ENCODE measurements at places on chromosomes 2 and 18.
A peak's percentile ranks its signal among the peaks of the same experiment; 100 is the strongest.

DNA sequence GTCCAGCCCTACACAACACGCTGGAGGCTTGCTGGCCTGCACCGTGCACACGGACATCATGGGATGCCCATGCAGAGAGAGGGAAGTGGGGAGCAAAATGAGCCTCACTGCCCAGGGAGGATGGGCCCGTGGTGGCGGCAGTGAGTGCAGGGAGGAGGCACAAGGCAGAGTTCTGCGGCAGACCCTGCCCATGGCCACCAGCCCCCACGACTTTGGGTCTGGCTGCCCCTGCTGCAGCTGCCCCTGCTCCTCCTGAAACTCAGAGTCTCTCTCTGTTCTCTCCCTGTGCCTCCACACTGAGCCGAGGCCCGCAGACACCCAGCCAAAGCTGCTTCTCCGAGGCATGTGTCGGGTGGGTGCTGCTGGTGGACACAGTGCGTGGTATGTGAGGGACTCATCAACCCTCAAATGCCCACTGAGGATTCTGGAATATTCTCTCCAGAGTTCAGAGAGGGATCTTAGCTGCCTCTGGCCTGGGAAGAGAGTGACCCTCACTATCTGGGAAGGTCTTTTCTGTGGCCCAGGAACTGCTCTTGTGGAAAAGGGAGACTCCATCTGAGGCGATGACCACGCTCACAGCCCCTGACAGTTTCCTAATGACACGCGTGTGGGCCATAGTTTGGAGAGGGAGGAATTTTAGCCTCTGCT is 45.1 kb upstream of the HPCAL1 start:
- DNase-seq, result no peak

DNA sequence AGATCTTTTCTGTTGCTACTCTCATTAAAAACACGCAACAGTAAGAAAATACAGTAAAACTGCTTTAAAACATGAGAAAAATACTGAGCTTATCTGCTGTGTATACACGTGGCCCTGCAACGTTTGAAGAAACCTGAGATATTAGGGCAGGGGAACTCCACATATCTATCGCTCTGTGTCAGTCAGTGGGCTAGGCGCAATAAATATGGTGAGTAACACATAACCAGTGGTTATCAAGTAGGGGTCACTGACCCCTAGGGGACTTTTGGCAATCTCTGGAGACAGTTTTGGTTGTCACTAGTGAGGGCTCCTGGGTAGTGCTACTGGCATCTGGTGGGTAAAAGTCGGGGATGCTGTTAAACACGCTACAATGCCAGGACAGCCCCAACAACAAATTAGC is 14.9 kb downstream of the STAT1 start:
- DNase-seq, result no peak

GRCh38 chr18:8654503-8655451 is 45.5 kb downstream of the RAB12 start:
- peak; percentile 69 for DNase-seq

- DNase-seq, result no peak
Observed at GRCh38 chr2:206442474-206442832, 879 bp upstream of the ADAM23 start.

DNA sequence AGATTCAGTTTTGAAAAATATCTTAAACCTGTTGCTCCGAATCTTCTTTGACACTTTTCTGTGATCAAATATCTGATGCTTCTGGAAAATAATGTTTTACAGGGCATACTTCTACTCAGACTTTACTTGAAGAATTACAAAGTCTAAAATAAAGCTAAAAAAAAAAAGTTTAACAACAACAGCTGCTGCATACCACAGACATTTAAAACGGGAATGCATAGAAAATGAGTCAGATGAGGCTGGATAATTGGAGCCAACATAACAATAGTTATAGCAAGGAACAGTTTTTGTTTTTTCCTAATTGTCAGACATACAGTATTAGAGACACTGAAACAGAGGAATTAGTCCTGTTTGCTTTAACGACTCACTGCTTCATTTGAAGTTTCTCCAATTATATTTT is 1090.2 kb downstream of the SUCLG1 start:
- no peak for DNase-seq

- no peak for DNase-seq
Observed at GRCh38 chr2:134360745-134361487, 107.0 kb downstream of the MGAT5 start.

DNA sequence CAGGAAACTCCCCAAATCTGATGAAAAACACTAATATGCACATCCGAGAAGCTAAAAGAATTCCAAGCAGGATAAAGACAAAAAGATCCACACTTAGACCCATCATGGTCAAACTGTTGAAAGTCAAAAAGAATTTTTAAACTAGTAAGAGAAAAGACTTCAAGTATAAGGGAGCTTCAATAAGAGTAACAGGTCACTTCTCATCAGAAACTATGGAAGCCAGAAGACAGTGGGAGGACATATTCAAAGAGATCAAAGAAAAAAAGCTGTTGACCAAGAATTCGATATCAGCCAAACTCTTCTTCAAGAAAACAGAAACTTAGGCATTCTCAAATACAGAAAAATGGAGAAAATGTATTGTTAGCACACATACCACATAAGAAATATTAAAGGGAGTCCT is 50.4 kb downstream of the ZC3H8 start:
- DNase-seq, result peak; percentile 52

GRCh38 chr18:9453283-9453682 is 22.0 kb upstream of the RALBP1 start:
- DNase-seq, result no peak

- no peak for DNase-seq
Observed at GRCh38 chr2:108805782-108806181, 19.2 kb downstream of the CCDC138 start.

DNA sequence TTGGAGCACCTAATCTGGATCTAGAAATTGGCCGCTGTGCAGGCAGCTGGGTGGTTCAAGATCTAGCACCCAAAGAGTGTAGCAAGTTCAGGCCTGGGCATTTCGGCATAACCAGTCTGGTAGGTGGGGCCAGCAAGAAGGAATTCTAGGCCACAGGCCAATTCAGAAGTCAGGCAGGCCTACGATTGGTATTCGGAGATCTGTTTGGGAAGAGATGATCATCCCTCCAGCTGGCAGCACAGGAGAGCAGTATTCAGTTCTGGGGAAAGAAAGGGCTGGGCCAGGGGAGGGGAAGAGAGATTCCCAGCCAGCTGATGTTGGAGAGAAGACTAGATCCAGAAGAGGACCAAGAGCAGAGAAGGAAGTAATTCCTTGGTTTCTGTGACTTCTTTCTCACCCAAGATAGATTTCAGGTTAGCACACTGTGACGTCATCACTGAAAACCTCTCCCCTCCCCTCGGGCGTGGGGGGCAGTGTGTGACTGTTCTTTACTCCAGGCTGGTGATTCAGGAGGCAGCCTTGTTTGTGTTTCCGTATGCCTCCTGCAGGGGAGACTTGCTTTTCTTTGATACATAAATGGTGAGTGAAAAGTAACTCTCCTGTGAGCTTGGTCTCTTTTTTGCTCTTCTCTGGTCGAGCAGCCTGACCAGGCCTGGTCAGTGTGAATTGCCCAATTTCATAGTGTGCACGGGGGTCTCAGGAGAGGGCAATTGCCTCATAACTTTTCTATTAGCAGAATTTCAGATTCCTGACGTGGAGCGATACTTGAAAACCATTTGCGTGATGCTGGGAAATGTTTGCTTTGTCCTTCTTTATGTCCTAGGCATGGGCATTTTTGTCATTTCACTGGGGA is 61.1 kb downstream of the MEIS1 start:
- peak; percentile 80 for DNase-seq

DNA sequence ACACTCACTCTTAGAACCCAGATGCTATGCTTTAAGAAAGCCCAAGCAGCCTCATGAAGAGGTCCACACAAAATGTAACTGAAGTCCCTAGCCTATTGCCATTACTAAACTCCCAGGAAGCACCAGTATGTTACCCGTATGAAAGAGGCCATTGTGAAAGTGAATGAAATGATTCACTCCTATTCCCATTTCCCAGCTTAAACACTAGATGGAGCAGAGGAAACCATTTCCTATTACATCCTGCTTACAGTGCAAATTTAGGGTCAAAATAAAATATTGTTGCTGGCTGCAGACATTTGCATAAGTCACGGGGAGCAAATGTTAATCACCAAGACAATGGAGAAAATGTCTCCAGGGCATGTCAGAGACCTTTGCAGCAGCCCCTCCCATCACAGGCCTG is 989.7 kb upstream of the CRIM1 start:
- no peak for DNase-seq

DNA sequence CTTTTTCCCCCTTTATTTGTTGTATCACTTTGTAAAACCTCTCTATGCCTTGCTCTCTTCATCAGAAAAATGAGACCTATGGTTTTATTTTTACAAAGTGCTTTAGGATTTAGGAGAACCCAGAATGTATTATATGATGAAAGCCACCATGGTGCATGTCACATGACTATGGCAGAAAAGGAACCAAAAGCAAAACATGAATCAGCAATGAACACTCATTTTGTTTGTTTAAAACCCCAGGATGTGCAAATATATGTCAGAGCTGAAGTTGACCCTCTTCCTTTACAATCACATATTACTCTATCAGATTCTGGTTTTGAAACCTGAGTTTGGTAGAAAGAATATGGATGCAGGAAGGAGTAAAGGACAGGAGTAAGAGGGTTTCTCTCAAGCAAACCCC is 70.0 kb downstream of the FIGN start:
- no peak for DNase-seq

DNA sequence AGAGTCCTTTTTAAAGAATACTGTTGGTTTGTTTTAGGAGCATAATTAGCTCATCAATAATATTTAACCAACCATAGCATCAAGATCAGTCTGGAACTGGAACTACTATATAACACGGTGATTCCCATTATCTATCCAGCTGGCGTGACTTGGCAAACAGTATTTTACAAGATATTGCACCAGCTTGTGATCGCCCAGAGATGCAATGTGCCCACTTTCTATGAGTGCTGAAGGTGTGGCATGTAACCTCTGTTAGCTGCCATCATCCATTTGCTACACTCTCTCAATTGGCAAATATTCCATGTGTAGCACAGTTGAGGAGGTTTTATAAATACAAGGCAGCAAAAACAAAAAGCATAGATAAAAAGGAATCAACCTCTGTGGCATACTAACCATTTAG is 64.9 kb downstream of the FIGN start:
- no peak for DNase-seq

- no peak for DNase-seq
Observed at GRCh38 chr2:213241817-213242216, 42.4 kb upstream of the SPAG16 start.

DNA sequence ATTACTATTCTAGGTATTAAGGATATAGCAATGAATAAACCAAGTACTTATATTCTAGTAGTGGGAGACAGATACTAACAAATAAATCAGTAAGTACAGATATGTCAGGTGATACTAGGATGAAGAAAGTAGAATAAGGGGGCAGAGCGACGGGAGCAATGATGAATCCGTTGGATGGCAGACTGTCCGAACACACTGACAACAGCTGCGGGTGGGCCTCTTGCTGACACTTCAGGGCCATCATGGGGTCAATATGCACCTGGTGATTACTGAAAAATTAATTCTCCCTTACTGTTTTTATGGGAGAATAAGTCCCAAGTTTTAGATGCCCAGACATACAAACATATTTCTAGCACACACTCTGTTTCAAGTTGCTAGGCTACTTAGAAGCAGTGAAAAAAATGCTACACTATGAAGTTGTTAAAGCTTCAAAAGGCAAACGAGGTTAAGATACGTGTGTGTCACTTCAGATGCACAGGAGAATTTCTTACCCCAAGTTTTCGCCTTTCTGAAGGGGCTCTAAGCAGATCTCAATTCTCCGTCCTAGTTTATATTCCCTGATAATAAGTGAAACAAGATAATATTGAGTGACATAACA is 78.7 kb downstream of the USP40 start:
- no peak for DNase-seq

GRCh38 chr2:65639156-65639864 is 206.9 kb upstream of the SPRED2 start:
- DNase-seq, result peak; percentile 16

- DNase-seq, result peak; percentile 18
Observed at GRCh38 chr2:133682347-133682746, 114.1 kb upstream of the NCKAP5 start.

- no peak for DNase-seq
Observed at GRCh38 chr18:47585136-47585535, 333.7 kb upstream of the SKOR2 start.

- DNase-seq, result no peak
Observed at GRCh38 chr2:234741976-234742375, 209.8 kb upstream of the SH3BP4 start.

DNA sequence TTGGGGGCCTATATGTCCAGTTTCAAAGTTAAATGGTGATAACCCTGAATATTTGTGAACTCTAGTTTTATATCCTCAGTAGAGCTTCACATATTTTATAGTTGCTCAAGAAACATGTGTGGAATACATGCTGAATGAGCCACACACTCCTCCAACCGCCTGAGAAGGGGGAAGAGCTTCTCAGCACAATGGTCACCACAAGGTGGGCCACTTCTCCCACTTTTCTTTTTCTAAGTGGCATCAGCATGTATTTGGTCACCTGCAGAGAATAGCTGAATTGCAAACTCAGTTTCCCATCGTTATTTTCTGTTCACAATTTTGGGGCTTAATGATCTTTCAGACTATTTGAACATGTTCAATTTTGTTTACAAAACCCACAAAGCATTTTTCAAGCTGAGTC is 340.5 kb downstream of the PARD3B start:
- DNase-seq, result peak; percentile 58

DNA sequence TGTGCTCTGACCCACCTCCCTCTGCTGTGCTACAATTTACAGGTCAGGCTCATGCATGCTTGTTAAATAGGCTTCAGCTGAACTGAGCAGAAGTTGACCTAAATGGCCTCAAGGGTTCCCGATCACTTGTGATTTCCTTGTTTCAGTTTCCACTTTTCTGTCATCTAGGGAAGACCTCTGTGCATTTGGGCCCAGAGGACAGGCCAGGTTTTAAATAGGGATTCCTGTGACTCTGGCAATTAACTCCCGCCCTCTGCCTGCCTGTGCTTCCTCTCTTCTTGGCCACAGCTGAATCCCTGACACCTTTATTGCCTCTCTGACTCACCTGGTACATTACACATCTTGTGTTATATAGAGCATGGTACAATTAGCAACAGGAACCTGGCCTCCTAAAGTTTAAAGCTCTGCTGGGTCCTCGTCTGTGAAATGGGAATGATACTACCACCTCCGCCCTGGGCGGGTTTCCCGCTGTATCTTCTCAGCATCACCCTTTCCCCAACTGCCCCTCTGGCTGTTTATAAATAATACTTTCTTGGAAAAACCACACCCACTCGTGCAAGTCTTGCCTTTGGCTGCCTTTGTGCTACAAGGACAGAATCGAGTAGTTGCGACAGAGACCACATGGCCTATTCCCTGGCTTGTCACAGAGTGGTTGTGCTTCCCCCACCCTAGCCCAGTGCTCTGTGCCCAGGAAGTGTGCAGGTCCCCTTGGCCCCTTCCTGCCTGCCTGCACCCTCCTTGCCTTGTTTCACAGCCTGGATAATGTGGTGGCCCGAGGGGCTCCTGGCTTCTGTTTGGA is 7.9 kb downstream of the CABLES1 start:
- peak; percentile 41 for DNase-seq

GRCh38 chr2:43643680-43644079 is 6.6 kb downstream of the PLEKHH2 start:
- DNase-seq, result no peak

GRCh38 chr2:26224095-26224494 is 20.3 kb downstream of the HADHA start:
- no peak for DNase-seq
